ENCODE measurements at places on chromosomes 1 and 21. TPM values are rescaled to one million over a fixed set of nuclear protein-coding genes. Genes with fewer than 3 reads are reported as not detected.

The SYCP1 gene
- total RNA-seq: not detected

The MAP3K21 gene
- total RNA-seq: 0.17 TPM

The PLCH2 gene
- 3.2 TPM for total RNA-seq

The ELOVL1 gene
- 103 TPM for total RNA-seq

The NTNG1 gene
- total RNA-seq: not detected

The TEDDM1 gene
- total RNA-seq: not detected

The ERICH3 gene
- not detected for total RNA-seq

The GSTM2 gene
- 41.3 TPM for total RNA-seq

The C21orf91 gene
- total RNA-seq: 15.1 TPM

The KRTAP21-2 gene
- total RNA-seq: not detected

All from chondrocyte (in vitro differentiated cells).